ENCODE measurements at places on chromosomes 13 and 19.

DNA sequence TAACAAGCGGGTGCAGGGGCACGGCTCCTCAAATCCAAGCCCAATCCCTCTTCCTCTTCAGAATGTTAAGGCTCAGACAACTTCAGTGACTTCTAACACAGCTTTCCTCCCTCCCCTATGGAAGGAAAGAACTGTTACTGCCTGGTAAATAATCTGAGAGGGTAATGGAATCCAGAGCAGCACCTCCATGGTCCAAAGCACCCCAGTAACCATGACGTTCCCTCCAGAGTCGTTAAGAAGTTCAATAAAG lies 969 bp downstream of the AKT2 start:
- DNase-seq, result no peak

- peak; percentile 27 for DNase-seq
Observed at GRCh38 chr13:97749174-97749573, 204.3 kb upstream of the IPO5 start.

DNA sequence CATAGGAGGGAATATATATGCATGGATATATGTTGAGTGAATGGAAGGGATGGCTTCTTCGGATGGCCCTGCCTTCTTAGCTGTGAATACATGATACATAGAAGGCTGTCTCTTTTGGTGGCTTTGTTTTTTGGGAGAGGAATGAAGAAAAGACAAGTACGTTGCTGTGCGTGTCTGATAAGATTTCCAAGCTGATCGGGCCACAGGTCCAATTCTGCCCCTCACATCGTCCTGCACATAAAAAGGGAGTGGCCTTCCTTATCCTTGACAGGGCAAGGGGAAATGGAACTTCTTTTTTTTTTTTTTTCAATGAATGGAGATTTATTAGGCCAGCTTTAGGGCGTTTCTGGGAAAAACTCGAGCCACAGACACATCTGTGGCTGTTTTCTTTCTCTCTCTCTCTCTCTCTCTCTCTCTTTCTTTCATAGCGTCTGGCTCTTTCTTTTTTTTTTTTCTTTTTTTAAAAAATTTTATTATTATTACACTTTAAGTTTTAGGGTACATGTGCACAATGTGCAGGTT lies 103.8 kb upstream of the SPATA13 start:
- DNase-seq, result no peak

GRCh38 chr19:50562996-50563395 lies 5.2 kb downstream of the LRRC4B start:
- DNase-seq, result no peak

GRCh38 chr19:16259385-16260159 lies 61.9 kb downstream of the AP1M1 start:
- no peak for DNase-seq

DNA sequence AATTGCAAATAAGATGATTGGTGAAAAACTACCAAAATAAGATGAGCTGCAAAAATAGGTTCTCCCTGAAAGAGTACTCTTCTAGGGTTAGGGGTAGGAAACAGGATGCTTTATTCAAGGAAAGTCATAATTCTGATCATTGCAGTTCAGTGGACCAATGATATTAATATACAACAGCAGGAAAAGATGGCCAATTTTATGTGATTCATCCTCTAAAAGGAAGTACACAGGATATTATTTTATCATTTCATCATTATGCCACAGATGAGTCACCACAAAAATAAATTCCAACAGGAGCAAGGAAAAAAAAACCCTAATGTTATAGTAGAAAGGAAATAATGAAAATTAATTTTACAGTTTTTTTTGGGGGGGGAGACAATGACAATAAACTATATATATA lies 205.0 kb downstream of the NALCN start:
- no peak for DNase-seq

- DNase-seq, result no peak
Observed at GRCh38 chr19:31349160-31349881, at the start of gene TSHZ3. Gene TSHZ3 (minus strand): TSS chr19:31349436. CDS start chr19:31349219, 217 bp downstream.

DNA sequence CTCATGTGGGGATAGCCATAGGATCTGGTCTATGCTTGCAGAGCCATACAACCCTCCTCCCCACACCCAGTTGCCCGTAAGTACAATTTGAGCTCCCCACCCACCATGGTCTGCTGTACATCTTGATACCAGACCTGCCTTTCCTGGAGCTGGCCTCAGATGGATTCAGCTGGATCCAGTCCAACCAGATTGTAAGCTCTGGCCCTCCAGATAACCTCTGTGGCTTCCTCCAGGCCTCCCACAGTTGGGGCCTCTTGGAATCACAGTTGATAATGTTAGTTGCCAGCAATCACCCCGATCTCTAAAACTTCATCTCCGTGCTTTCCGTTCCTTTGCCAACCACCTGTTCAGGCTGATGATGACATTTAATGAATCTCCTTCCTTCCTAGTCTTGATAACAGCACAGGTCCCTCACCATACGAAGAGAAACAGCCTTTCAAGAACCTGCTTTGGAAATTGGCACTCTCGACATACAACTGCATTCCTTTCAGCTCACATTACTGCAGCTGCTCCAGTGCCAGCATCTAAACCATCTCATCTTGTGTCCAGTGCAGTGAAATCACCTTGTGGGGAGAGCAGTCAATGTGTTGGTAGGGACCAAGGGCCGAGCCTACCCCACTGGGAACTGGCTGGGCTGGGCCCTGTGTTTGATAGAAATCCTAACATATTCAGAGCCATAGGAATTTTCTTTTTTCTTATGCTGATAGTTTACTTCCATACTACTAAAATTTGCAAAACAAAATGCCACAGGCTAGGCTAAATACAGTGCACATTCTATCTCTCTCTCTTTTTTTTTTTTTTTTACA lies 15.1 kb upstream of the FOXO1 start:
- no peak for DNase-seq

Measured in vagina (tissue), 2 donors.